Endothelial cell of coronary artery (primary cell): ENCODE measurements at places on chromosomes 7 and 10. TPM values are rescaled to one million over a fixed set of nuclear protein-coding genes. Genes with fewer than 3 reads are reported as not detected.

Gene ASB15
- total RNA-seq, result not detected in 2 replicates

Gene CALML3
- total RNA-seq, result not detected in 2 replicates

Gene CPED1
- 0.27 and 3.4 TPM in 2 replicates for total RNA-seq

Gene MSMB
- 0.27 TPM in 1 of 2 replicates, not detected in the other for total RNA-seq

Gene HOGA1
- total RNA-seq, result 0.09 and 0.18 TPM in 2 replicates

Gene AGAP4
- total RNA-seq, result 4.0 and 4.5 TPM in 2 replicates

Gene HSPA12A
- total RNA-seq, result 0.28 and 0.45 TPM in 2 replicates

Gene KCND2
- total RNA-seq, result 0.09 TPM in 1 of 2 replicates, not detected in the other

Gene TMEM273
- total RNA-seq, result 0.28 and 6.1 TPM in 2 replicates

Gene ZNF853
- total RNA-seq, result 0.54 and 1.3 TPM in 2 replicates
